ENCODE measurements at places on chromosomes 1 and 21. TPM values are rescaled to one million over a fixed set of nuclear protein-coding genes. Genes with fewer than 3 reads are reported as not detected.
A peak's percentile ranks its signal among the peaks of the same experiment; 100 is the strongest.

GRCh38 chr1:181324797-181325616, 158.3 kb upstream of the CACNA1E start:
- H3K36me3 ChIP-seq: no peaks in the 10 kb centered on the region
- no peak overlapping the region for H3K4me3 ChIP-seq
- H3K4me1 ChIP-seq: peaks cover 5% of the 10 kb centered on the region
- peaks cover 23% of the 10 kb centered on the region for H3K27me3 ChIP-seq
- H3K27ac ChIP-seq: no peak overlapping the region

DNA sequence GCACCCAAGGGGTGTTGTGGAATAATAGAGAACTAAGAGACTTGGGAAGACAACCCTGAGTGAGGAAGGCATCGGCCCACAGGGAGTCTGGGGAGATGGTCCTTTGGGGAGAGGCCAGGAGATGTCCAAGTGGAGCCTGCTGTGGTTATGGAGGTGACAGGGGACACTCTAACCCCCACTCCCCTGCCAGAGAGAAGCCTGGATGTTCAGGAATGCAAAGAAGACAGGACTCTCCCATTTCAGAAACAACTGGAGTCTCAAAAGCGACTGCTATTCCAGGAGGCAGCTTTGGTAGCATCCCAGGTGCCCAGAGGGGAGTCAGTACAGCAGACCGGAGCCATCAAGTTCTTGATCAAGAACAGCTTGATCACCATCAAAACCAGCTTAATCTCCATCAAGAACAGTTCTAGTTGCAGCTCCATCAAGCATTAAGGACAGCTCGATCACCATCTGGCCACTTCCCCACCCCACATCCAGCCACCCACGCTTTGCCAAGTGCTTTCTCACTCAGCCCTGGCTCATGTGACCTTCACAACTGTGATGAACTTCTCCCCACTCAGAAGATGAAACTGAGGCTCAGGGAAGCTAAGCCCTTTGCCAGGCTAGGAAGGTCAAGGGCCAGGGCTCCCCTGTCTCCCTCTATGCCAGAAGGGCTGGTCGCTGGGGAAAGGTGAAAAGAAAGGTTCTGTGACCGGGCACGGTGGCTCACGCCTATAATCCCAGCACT, 743 bp downstream of the CD52 start:
- peaks cover 36% of the 10 kb centered on the region for H3K36me3 ChIP-seq
- H3K4me3 ChIP-seq: peak overlapping the region; percentile 79
- peaks cover 56% of the 10 kb centered on the region for H3K4me1 ChIP-seq
- H3K27me3 ChIP-seq: no peaks in the 10 kb centered on the region
- H3K27ac ChIP-seq: peak overlapping the region; percentile 94

- H3K4me1 ChIP-seq: no peaks in the 10 kb centered on the region
- peaks cover 12% of the 10 kb centered on the region for H3K27me3 ChIP-seq
- no peak for DNase-seq
Observed at GRCh38 chr1:31111290-31111951, 45.9 kb upstream of the PUM1 start.

GRCh38 chr1:29282135-29282923, 46.0 kb downstream of the PTPRU start:
- H3K27ac ChIP-seq: no peak overlapping the region
- no peaks in the 10 kb centered on the region for H3K27me3 ChIP-seq
- H3K36me3 ChIP-seq: no peaks in the 10 kb centered on the region
- no peak for DNase-seq
- peaks cover 4% of the 10 kb centered on the region for H3K4me1 ChIP-seq

DNA sequence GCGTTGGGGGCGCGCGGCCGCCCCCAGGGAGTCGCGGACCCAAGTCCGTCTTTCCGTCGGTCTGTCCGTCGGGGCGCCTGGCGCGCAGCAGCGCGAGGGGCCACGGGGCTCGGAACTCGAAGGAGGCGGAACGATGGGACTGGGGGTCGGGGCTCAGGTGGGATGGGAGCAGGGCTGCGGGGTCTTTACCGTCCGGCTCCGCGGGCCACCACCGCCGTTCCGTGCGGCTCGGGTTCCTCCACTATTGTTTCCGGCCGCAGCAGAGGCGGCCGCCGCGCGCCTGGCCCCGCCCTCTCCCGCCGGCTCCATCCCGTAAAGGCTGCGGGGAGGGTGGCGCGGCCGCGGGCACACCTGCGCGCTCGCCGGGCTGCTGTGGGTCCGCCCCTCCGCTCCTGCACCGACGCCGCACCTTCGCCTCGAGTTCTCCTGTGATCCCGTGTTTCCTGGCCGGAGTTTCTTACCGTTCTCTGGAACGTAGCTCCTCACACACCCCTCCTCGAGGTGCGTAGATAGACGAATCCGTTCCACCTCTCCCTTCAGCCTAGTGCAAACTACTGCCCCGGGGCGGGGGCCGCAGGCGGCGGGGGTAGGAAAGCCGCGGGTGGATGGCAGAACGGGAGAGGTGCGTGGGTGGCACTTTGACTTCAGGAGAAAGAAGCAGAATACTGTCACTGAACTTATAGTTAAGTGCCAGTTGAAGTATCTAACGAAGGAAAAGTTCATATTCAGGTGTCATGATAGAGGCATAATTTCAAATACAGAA, at the start of gene C21orf91:
TSS of gene C21orf91 (minus strand) at position 243 of the 763 bp plus-strand sequence. CDS start 1,038 bp downstream, outside the sequence.
- H3K27me3 ChIP-seq: no peaks in the 10 kb centered on the region
- DNase-seq: peak; percentile 86
- H3K4me3 ChIP-seq: peak within 1 kb of the TSS; percentile 94
- peaks cover 35% of the 10 kb centered on the region for H3K4me1 ChIP-seq
- peaks cover 26% of the 10 kb centered on the region for H3K36me3 ChIP-seq

GRCh38 chr1:160085686-160086455, 4.5 kb downstream of the KCNJ9 start:
- peaks cover 8% of the 10 kb centered on the region for H3K36me3 ChIP-seq
- H3K27me3 ChIP-seq: peaks cover 21% of the 10 kb centered on the region
- H3K4me1 ChIP-seq: peaks cover 6% of the 10 kb centered on the region
- H3K4me3 ChIP-seq: no peak overlapping the region

- no peak overlapping the region for H3K27ac ChIP-seq
- no peak for DNase-seq
- no peak overlapping the region for H3K4me3 ChIP-seq
- H3K36me3 ChIP-seq: no peaks in the 10 kb centered on the region
- no peaks in the 10 kb centered on the region for H3K27me3 ChIP-seq
Observed at GRCh38 chr1:177884479-177885021, 85.3 kb downstream of the SEC16B start.

DNA sequence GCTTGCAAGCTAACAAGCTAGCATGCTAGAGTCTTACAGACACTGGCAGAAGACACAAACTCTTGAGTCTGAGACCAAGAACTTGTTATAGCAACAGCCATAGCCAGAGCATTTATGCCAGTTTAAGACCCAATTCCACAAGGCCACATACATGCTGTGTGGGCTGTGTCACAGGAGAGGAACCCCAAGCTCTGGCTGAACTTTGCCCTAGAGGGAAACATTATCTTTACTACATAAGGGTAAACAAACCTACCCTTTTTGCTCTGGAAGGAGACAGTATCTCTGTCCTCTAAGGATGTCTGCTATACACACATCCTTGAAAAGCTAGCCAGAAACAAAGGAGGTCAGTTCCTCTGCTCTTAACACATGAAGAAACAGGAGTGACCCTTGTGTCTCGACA, 70.3 kb downstream of the HSF2BP start:
- H3K4me3 ChIP-seq: no peak overlapping the region
- peaks cover 23% of the 10 kb centered on the region for H3K27me3 ChIP-seq
- no peak overlapping the region for H3K27ac ChIP-seq
- no peaks in the 10 kb centered on the region for H3K36me3 ChIP-seq

GRCh38 chr1:28229996-28230395, 2.8 kb downstream of the DNAJC8 start:
- H3K36me3 ChIP-seq: peaks cover 41% of the 10 kb centered on the region
- H3K4me1 ChIP-seq: peaks cover 13% of the 10 kb centered on the region
- H3K27me3 ChIP-seq: no peaks in the 10 kb centered on the region
- no peak overlapping the region for H3K27ac ChIP-seq
- no peak for DNase-seq
- H3K4me3 ChIP-seq: no peak overlapping the region

DNA sequence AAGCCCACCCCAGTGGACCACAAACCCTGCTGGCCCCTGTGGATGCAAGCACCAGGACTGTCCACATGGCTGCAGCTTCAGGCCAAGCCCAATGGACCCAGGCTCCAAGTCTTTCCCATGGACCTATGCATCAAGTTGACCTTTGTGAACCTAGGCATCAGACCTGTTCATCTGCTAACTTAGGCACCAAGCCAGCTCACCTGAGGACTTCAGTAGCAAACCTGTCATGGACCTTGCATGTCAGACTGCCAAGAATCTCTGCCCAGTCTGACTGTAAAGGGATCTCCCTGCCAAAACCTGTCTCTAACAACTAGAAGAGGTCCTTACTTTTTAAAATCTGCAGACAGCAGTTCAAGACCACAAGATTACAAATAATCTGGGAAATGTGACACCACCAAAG, 37.8 kb downstream of the FMO3 start:
- no peak overlapping the region for H3K27ac ChIP-seq
- no peak overlapping the region for H3K4me3 ChIP-seq
- no peak for DNase-seq
- H3K36me3 ChIP-seq: no peaks in the 10 kb centered on the region

GRCh38 chr1:6870086-6870485, 84.8 kb downstream of the CAMTA1 start:
- DNase-seq: no peak
- H3K27ac ChIP-seq: no peak overlapping the region
- H3K36me3 ChIP-seq: peaks cover 4% of the 10 kb centered on the region
- no peaks in the 10 kb centered on the region for H3K27me3 ChIP-seq
- no peak overlapping the region for H3K4me3 ChIP-seq

- no peak overlapping the region for H3K4me3 ChIP-seq
- H3K27me3 ChIP-seq: peaks cover 50% of the 10 kb centered on the region
- H3K36me3 ChIP-seq: no peaks in the 10 kb centered on the region
- DNase-seq: no peak
Observed at GRCh38 chr1:40887012-40887378, 24.8 kb upstream of the CITED4 start.

- H3K4me3 ChIP-seq: no peak overlapping the region
- peaks cover 7% of the 10 kb centered on the region for H3K4me1 ChIP-seq
Observed at GRCh38 chr1:181425566-181425965, 57.8 kb upstream of the CACNA1E start.

DNA sequence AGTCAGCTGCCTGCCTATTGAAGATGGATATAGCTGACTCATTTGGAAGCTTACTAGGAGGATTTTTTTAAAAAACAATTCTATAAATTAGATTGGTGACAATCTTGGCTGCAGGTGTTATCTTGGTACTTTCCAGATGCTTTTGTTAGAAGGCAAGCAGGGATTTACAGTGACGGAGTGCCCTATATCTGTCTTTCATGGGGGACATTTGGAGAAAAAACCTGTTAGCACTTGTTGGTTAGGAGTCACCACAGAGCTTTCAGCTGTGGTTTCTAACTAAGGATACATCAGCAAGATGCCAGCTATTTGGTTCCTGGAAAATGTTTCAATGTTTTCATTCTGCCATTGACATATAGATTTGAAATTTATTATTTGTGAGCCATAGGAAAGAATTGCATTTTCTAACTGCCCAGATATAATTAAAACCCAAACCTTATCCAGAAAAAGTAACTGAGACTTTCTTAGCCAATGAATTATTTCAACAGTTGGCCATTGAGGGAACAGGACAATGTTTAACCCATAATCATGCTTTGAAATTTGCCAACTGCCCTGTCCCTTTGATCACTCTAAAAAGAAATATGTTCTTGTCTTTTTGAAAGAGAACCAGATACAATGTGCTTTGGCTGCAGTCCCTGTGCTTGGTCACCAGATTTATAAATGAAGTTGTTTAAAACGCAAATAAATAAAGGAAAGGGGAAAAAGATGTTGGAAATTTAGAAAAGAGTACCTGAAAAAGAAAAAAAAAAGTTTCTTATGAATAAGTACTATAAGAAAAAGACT, 761.0 kb upstream of the CXADR start:
- H3K27me3 ChIP-seq: no peaks in the 10 kb centered on the region
- H3K4me1 ChIP-seq: no peaks in the 10 kb centered on the region
- H3K36me3 ChIP-seq: no peaks in the 10 kb centered on the region
- H3K4me3 ChIP-seq: no peak overlapping the region
- DNase-seq: no peak
- H3K27ac ChIP-seq: no peak overlapping the region

- no peak overlapping the region for H3K27ac ChIP-seq
- H3K36me3 ChIP-seq: peaks cover 5% of the 10 kb centered on the region
- H3K27me3 ChIP-seq: no peaks in the 10 kb centered on the region
- no peak overlapping the region for H3K4me3 ChIP-seq
- DNase-seq: no peak
- peaks cover 42% of the 10 kb centered on the region for H3K4me1 ChIP-seq
Observed at GRCh38 chr1:181084606-181084969, 3.9 kb upstream of the IER5 start.

DNA sequence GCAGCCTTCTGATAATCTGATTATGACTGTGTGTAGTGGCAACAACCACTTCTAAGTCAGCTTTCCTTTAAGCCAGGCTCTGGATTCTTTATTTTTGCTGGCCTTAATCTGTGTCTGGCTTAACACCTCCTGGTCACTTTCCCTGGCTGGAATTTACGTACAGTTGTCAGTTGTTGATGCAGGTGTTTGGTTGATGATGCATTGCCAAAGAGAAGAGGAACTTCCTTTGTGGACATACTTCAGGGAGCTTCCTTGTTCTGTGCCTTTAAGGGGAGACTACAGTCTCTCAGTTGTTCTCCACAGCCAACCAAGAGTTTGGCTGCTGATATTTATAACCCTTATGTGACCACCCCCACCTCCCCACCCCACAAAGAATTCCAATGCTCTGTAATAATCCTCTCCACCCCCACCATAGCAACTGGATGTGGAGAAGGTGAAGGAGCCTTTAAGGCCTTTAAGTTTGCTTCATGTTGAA, 96.0 kb upstream of the BMP8A start:
- no peak overlapping the region for H3K4me3 ChIP-seq
- peaks cover 55% of the 10 kb centered on the region for H3K4me1 ChIP-seq
- DNase-seq: no peak
- peaks cover 45% of the 10 kb centered on the region for H3K36me3 ChIP-seq
- no peak overlapping the region for H3K27ac ChIP-seq
- H3K27me3 ChIP-seq: no peaks in the 10 kb centered on the region

DNA sequence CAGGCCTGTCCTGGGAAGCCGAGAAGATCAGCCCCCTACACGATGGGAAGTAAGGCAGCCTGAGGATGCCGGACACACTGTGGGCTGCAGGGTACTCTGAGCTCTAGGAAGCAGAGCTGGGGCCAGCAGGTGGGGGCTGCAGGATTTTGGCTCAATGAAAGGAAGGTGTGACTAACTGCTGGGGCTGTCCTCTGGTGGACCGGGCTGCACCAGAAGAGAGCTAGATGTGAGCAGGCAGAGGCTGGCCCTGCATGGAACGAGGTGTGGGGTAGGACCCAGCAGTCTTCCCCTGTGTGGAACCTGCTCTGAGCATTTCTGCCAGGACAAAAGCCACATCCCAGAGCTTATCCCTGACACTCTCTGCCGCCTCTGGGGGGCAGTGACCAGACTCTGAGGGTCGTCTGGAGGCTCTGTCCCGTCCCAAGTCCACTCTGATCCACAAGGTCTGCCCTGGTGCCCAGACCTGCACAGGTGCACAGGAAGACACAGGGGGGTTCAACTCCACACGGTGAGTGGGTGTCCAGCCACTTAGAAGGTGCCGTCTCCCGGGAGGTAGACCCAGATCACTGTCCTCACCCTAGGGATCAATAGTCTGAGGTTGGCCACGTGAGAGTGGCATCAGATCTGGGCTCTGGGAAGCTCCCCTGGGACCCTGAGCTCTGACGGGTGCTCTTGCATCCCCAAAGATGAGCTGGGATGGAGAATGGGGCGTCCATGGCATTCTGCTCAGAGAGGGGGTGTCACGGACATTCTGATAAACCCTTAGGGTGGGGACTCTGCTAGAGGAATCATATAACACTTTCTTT, 187.6 kb upstream of the VAMP3 start:
- DNase-seq: no peak
- no peak overlapping the region for H3K4me3 ChIP-seq
- H3K27ac ChIP-seq: no peak overlapping the region
- peaks cover 2% of the 10 kb centered on the region for H3K4me1 ChIP-seq

The PGLYRP4 gene
- not detected for total RNA-seq

The ZNF695 gene
- 1.2 TPM for total RNA-seq

The CRYAA gene
- not detected for total RNA-seq

The LINGO4 gene
- not detected for total RNA-seq

The SYDE2 gene
- 2.1 TPM for total RNA-seq

The KRTAP7-1 gene
- total RNA-seq: not detected

Measured in activated T-helper 2 cell treated with anti-CD3 and anti-CD28 coated beads, Interferon-gamma antibody, Interleukin-2, Interleukin-4, amounts not matched to agents 10 μg/mL and 5 μg/mL and 100 μg/mL, durations not matched to agents 14 hours and 24 hours and 36 hours (primary cell).